Placental pericyte (primary cell): ENCODE measurements at places on chromosomes 7 and 10. TPM values are rescaled to one million over a fixed set of nuclear protein-coding genes. Genes with fewer than 3 reads are reported as not detected.

Gene COL17A1
- total RNA-seq, result under 0.01 and 1.1 TPM in 2 replicates

Gene TMEM176A
- total RNA-seq, result not detected in 2 replicates

Gene EEPD1
- 3.1 and 4.0 TPM in 2 replicates for total RNA-seq

Gene DLG5
- total RNA-seq, result 63.9 and 64.1 TPM in 2 replicates

Gene JCAD
- 7.7 and 10.2 TPM in 2 replicates for total RNA-seq

Gene PRPS1L1
- not detected in 2 replicates for total RNA-seq

Gene CLDN3
- not detected in 2 replicates for total RNA-seq

Gene ZPBP
- total RNA-seq, result not detected in 2 replicates

Gene HOXA13
- 4.0 and 6.8 TPM in 2 replicates for total RNA-seq

Gene PITX3
- not detected in 2 replicates for total RNA-seq

Gene GOLGA7B
- not detected in 2 replicates for total RNA-seq

Gene FAM171A1
- 18.9 and 21.4 TPM in 2 replicates for total RNA-seq

Gene BLOC1S2
- 36.1 and 49.2 TPM in 2 replicates for total RNA-seq

Gene PRKG1
- total RNA-seq, result 22.9 and 45.1 TPM in 2 replicates

Gene TMEM140
- total RNA-seq, result 3.0 and 15.3 TPM in 2 replicates

Gene NEBL
- 0.22 TPM in 1 of 2 replicates, not detected in the other for total RNA-seq

Gene LGI1
- not detected in 2 replicates for total RNA-seq

Gene MYOZ1
- total RNA-seq, result 0.29 TPM in 1 of 2 replicates, not detected in the other

Gene CWF19L1
- total RNA-seq, result 17.5 and 35.6 TPM in 2 replicates

Gene ASB4
- total RNA-seq, result not detected in 2 replicates

Gene FUOM
- total RNA-seq, result 7.7 and 10.1 TPM in 2 replicates

Gene BBS9
- 14.2 and 17.5 TPM in 2 replicates for total RNA-seq
